Stimulated activated CD8-positive, alpha-beta memory T cell treated with anti-CD3 and anti-CD28 coated beads, Interleukin-4, amount 100 ng/mL, for 4 hours (primary cell): ENCODE measurements at places on chromosomes 3 and 15.
A peak's percentile ranks its signal among the peaks of the same experiment; 100 is the strongest.

DNA sequence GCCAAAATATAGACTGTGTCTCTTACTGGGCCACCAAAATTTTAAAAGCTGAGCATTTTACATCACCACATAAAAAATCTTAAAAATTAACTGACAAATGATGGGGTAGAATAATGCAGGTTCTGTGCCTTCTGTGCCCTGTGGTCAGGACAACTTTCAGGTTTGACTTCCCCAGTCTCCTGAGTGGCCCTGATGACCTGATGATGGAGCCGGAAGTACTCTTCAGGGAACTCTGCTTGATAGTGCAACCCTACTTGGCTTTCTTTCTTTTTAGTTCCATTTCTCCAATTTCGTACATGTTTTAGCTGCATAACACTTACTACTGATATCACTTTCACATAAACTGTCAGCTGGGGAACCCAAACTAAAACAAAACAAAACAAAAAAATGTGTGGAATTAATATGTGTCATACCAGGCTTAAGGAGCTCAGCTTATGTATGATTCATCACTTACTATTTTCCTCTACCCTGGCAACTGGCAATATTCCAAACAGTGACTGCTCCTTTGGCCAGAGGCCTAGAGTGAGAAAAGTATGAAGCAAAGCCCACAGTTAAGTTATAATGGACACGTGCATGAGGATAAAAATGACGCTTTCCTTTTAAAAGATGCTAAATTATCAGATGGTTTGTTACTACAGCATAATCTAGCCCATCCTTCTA lies 194.3 kb downstream of the BCHE start:
- no peak for DNase-seq

- DNase-seq: no peak
Measured at GRCh38 chr3:140395134-140396075, 282.5 kb upstream of the TRIM42 start.

DNA sequence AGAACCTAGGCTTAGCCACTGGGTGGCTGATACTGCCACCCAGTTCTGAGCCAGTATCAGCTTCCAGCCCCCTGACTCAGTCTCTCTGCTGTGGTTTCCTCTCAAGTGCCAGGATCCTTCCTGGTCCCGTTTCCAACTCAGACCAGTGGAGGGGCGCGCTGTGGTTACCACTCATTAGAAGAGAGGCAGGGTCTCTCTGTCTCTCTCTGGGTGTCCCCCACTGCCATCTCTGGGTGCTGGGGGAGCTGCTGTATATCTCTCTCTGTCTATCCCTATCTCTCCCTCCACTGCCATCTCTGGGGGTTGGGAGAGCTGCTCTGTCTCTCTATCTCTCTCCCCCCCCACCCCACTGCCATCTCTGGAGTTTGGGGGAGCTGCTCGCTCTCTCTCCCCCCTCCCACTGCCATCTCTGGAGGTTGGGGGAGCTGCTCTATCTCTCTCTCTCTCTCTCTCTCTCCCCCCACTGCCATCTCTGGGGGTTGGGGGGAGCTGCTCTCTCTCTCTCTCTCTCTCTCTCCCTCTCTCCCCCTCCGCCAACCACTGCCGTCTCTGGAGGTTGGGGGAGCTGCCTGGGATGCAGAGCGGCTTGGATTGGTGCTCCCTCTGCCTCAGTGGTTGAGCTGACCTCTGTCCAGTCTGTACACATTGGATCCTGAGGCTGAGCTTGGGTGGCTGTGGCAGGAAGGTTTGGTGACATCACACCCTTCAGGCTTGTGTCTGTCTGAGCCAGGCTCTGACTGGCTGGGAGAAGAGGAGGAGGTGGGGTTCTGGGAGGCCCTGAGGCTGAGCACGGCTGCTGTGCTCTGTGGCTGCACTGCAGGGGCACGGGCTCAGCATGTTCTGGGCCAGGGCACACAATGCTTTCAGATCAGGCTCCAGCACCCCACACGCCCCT lies 98.9 kb downstream of the APBA2 start:
- no peak for DNase-seq

DNA sequence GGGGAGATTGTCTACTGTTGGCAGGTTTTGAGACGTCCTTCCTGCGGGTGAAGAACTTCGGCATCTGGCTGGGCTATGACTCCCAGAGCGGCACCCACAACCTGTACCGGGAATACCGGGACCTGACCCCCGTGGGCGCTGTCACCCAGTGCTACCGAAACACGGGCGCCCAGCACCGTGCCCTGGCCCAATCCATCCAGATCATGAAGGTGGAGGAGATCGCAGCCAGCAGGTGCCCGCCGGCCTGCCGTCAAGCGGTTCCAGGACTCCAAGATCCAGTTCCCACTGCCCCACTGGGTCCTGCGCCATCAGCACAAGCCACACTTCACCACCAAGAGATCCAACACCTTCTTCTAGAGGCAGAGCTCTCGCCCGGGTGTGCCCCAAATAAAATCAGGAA lies 194.9 kb upstream of the EPHA6 start:
- no peak for DNase-seq

- DNase-seq: no peak
Measured at GRCh38 chr15:90375071-90375470, 13.0 kb upstream of the IQGAP1 start.

DNA sequence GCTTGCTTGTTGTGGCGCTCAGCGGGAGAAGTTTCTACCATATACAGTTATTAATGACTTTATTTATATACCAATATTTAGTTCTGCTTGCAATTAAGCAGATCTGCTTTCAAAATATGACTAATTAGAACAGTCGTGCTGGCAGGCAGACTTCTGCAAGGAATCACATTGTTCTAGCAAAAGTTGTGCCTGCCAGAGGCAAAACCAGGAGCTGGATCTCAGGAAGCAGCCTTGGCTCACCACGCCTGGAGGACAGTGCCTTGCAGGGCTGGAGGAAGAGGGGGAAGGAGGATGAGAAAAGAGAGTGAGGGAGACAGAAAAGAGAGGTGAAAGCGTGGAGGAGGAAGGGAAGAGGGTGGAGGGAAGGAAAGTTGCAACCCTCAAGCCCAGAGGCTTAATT lies 160.3 kb downstream of the NUP210 start:
- no peak for DNase-seq

- no peak for DNase-seq
Measured at GRCh38 chr3:155188031-155188430, 105.5 kb downstream of the STRIT1 start.

- no peak for DNase-seq
Measured at GRCh38 chr15:60737217-60737616, 258.3 kb upstream of the ICE2 start.

GRCh38 chr3:1828519-1828918 lies 270.1 kb upstream of the CNTN4 start:
- no peak for DNase-seq

DNA sequence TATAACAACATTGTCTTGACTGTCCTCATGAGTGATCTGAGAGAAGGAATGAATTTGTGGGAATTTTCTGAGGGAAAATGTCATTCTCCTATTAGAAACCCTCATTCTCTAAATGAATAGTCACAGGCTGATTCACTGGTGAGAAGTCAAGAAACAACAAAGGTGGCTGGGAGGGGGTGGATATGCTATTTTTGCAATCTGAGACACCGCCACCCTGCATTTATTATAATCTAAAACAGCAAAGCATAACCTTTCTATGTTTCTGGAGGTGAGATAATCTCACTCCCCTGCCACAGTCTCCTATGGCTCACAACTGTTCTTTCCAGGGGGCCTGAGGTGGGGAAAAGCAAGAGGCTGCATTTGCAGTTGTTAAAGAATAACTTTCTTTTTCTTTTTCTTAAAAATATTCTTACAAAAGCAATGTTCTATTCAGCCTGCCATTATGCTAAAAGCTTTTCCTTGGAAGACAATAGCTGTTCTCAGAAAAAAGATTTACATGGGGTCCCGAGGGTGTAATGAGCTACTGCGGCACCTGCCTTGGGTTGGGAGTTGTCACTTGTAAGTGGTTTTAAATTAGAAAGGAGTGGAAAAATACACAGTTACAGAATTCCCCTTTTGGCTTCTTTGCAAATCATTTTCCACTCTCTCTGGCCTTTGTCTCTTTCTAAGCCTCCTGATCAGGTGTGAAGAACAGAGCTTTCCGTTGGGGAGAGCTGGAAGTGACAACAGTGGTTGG lies 220.9 kb downstream of the AGBL1 start:
- no peak for DNase-seq

GRCh38 chr3:157441102-157441624 lies 4.5 kb downstream of the PTX3 start:
- no peak for DNase-seq

- no peak for DNase-seq
Measured at GRCh38 chr3:39378088-39378487, 5.1 kb upstream of the SLC25A38 start.

DNA sequence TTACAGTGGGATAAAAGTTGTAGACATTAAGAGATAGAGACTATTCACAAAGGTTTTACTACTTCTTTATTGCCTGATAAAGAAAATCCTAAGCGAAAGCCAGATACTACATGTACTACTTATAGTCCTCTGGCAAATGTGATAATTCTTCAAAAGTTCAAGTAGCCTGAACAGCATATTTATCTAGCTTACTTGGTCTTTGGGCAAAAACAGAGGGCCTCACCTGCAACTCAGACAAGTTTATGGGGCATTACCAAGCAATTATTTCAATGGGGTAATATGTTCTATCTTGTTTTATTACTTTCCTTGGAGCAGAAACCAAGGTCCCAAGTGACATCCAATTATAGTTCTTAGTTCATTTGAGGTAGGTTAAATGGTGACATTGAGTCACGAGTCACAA lies 390.1 kb upstream of the ARHGEF26 start:
- no peak for DNase-seq

- DNase-seq: peak; percentile 16
Measured at GRCh38 chr15:92158426-92158825, 235.3 kb upstream of the ST8SIA2 start.

DNA sequence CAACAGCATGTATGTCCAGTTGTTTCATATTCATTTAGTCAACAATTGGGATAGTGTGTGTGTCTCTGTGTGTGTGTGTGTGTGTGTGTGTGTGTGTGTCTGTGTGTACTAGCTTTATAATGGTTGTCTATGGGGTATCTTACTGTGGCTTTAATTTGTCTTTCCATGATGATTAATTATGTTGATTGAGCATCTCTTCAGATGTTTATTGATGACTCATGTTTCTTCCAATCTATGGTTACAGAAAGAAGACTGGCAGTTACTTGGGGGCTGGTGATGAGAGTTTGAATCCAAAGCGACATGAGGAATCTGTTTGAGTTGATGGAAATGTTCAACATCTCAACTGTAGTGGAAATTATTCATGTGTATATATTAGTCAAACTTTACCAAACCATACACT lies 440.1 kb downstream of the ZNF385D start:
- DNase-seq: no peak

- DNase-seq: no peak
Measured at GRCh38 chr3:195177422-195178123, 93.4 kb downstream of the XXYLT1 start.

GRCh38 chr15:59369597-59369996 lies 3.1 kb downstream of the MYO1E start:
- DNase-seq: no peak

- no peak for DNase-seq
Measured at GRCh38 chr3:134903837-134904236, 108.8 kb downstream of the EPHB1 start.

DNA sequence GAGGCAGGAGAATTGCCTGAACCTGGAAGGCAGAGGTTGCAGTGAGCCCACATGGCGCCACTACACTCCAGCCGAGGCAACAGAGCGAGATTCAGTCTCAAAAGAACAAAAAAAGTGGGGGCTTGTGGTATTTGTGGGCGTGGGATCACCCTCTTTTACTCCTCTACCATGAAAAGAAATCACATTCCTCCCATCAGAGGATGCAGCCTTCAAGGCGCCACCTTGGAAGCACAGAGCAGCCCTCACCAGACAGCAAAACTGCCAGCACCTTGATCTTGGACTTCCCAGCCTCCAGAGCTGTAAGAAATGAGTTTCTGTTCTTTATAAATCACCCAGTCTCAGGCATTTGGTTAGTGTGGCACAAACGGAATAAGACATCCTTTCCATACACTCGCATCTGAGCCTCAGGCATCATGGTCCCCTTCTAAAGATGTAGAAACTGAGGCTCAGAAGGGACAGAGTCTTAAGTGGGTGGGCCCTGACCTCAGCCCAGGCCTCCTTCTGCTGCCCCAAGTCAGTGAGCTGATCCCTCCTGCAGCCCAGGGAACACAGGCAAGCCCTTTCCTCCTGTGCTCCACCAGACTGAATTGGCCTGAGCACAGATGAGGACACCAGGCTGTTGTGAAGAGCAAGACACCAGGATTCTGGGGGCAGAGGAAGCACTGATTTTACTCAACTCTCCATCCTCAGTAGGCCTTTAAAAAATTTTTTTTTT lies 201.7 kb upstream of the LINGO1 start:
- DNase-seq: no peak

GRCh38 chr3:183268366-183268765 lies 15.3 kb downstream of the B3GNT5 start:
- no peak for DNase-seq

DNA sequence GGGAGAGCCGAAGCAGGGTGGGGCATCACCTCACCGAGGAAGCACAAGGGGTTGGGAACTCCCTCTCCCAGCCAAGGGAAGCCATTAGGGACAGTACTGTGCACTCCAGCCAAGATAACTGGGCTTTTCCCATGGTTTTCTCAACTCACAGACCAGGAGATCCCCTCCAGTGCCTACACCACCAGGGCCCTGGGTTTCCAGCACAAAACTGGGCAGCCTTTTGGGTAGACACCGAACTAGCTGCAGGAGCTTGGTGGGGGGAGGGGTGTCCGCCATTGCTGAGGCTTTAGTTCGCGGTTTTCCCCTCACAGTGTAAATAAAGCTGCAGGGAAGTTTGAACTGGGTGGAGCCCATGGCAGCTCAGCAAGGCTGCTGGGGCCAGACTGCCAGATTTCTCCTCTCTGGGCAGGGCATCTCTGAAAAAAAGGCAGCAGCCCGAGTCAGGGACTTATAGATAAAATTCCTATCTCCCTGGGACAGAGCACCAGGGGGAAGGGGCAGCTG lies 129.6 kb upstream of the LMCD1 start:
- DNase-seq: no peak

GRCh38 chr3:144259267-144259666 lies 287.6 kb downstream of the DIPK2A start:
- no peak for DNase-seq

DNA sequence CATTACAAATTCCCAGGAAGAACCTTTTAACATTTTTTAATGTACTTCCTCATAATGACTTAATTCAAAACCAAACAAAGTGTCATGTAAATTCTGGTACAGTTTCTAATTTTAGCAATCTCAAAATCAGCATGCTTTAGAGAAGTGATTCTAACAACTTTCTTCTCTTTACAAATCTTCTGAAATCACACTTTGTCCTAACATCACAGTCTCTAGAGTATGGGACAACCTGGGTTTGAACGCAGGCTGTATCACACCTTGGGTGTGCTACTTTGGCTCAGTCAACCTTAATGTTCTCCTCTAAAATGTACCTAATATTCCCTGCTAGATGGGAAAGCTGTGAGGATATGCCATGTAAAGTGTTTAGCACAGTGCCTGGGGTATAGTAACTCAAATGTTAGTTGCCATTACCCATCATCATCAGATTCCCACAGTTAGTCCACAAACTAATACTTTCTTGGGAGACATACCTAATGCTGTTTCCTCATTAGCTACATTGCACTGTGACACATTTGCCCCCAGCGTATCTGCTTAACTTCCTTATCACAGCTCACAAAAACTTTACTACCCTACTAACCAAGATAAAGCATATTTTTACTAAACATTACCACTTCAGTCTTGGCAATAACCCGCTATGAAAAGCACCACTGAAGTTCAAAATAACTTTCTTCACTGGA lies 3.1 kb downstream of the TSPAN3 start:
- no peak for DNase-seq
